ENCODE measurements at places on chromosomes 2 and 18.

GRCh38 chr2:205682971-205683501 is 735 bp downstream of the NRP2 start:
- DNase-seq: no peak

- DNase-seq: no peak
These were observed 138.9 kb upstream of the ASB18 start for GRCh38 chr2:236403125-236403524.

DNA sequence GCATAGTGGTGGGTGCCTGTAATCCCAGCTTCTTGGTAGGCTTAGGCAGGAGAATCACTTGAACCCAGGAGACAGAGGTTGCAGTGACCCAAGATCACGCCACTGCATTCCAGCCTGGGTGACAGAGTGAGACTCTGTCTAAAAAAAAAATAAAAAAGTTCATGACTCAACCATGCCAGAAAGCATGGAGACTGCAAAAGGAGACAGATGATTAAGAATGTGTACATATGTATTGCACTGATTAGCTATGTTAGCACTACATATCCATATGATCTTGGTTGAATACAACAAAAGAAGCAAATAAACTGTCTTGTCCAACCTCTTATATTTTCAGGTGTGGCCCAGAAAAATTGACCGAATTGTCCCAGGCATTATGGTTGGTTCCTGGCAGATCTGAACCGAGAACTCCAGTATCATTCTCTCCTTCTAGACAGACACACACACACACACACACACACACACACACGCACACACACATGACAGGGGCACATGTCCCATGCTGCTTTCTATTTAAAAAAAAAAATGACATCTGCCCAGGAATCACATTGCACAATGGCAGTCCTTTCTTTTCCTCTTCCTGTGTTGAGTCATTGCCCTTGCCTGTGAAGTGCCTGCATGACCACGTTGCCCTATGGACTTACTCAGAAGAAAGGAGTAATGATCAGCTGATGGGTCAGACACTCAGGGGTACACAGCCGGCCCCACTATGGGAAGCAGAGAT is 65.6 kb downstream of the MYCN start:
- DNase-seq: peak; percentile 21

- DNase-seq: no peak
These were observed 34.3 kb downstream of the FMNL2 start for GRCh38 chr2:152369176-152369860.

GRCh38 chr2:222959358-222959757 is 92.6 kb upstream of the KCNE4 start:
- DNase-seq: no peak

DNA sequence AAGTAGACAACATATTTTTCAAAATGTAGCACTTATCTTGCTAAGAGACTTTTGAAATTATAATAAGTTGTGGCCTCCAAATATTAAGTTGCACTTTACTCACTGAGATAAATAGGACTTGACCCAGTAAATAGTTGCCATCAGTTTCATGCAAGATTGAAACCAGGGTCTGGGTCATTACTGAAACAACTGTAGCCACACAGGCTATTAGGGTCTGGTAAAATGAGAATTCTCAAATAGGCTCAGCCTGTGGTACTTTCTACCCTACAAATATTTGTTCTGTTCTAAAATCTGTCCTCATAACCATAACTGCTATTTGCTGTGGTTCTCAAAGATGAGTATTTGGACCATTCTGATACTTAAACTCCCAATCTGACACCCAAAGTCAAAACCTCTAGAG is 115.4 kb upstream of the STK17B start:
- no peak for DNase-seq

GRCh38 chr2:12412898-12413305 is 303.8 kb upstream of the TRIB2 start:
- DNase-seq: peak; percentile 82

- DNase-seq: no peak
These were observed 48.5 kb downstream of the TPO start for GRCh38 chr2:1461507-1462390.

GRCh38 chr2:172931256-172931894 is 144.3 kb upstream of the MAP3K20 start:
- DNase-seq: no peak

DNA sequence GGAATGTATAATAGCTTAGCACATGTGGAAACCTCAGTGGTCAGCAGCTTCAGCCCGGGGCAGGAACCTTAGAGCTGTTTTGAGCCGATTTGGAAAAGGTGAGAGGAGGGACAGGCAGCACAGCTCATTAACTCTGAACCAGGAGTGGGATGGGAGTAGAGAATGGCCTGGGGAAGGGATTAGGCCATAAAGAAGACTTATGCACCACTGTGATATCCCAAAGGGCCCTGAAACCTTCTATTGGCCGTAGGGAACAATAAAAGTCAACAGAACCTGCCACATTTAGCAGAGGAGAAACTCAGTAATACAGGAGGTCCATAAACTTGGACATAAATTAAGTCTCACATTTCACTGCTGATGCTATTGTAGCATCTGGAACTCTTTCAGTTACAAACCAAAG is 124.2 kb upstream of the REV1 start:
- DNase-seq: no peak

GRCh38 chr2:195756218-195756942 is 99.4 kb downstream of the SLC39A10 start:
- DNase-seq: no peak

GRCh38 chr2:235500110-235500760 is 6.4 kb downstream of the AGAP1 start:
- DNase-seq: no peak

- no peak for DNase-seq
These were observed 472.3 kb downstream of the TNS1 start for GRCh38 chr2:217530392-217531090.

DNA sequence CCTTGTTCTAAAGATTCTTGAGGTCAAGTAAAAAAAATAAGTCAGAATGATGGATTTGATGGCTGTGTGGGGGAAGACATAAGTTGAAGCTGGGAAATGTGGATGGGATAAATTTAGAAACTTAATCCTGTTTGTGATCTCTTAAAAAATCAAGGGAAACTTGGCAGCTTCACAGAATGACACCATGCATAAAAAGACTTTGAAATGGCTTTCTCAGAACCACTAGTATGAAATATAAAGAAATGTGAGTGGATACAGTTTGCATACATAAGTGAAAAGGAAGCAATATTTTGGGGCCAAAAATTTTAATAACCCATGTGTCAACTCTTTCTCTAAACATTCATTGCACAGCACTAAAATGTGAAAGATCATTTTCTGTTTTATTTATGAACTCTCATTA is 21.7 kb downstream of the CDH19 start:
- no peak for DNase-seq

DNA sequence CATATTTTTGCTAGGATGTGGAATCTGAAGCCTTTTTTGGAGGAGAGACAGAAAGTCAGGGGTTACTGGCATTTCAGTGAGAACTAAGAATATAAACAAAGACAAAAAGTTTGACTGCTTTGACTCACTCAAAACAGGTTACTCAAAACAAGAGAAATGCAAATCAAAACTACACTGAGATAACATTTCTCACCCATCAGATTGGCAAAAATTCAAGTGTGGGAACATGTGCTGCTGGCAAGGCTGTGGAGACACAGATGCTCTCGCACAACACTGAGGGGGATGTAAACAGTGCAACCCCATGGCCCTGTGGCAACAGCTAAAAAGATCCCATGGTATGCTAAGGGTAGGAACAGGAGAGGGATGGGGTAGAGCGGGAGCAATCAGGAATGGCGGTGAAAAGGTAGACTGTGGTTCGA is 86.6 kb downstream of the DTNB start:
- no peak for DNase-seq

- DNase-seq: no peak
These were observed 161.1 kb downstream of the CCBE1 start for GRCh38 chr18:59536166-59536565.

DNA sequence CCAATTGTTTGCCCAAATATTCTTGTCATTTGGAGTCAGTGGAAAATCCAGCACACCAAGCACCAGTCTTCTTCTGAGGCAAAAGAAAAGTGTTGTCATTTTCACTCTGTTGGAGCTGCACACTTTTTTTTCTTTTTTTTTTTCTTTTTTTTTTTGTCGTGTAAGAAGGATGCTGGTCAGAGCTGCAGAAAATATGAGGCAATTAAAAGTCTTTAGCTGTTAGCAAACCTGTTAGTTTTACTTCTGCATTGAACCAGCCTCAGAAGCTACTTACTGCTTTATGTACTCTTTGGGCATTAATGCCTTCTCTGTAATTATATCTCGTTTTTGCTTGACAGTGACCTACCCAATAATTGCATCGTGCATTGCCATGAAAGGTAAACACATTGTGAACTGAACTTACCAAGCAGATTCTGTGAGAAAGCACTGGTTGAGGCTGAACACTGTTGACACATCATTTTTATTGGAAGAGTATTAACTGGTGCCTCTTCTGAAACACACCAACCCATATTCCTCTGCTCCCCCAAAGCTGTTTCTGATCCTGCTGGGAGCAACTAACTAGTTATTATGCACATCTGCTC is 165.4 kb downstream of the CAPN13 start:
- no peak for DNase-seq

DNA sequence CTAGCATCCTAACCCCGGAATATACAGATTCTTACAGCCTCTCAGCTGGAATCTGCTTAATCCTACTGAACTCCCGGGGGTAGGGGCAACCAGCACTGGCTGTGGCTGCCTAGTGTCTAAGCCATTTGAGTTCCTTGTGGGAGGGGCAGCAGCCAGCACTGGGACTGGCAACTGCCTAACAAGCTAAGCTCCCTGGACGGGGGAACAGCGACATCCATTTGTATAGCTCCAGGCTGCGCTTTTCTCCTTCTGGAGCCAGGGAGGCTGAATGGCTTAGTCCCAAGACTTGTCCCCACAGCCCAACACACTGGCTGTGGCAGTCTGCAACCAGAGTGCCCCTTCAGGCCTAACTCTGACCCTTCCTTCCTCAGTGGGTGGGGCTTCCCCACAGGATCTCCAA is 787.2 kb downstream of the METTL4 start:
- DNase-seq: no peak

DNA sequence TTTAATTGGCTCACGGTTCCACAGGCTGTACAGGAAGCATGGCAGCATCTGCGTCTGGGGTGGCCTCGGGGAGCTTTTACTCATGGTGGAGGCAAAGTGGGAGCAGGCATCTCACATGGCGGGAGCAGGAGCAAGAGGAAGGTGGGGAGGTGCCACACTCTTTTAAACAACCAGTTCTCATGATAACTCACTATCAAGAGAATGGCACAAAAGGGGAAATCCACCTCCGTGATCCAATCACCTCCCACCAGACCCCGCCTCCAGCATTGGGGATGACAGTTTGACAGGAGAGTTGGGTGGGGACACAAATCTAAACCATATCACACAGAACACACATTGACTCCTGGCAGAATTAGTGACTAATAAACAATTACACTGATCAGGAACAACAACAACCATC is 68.6 kb upstream of the ACKR3 start:
- no peak for DNase-seq

DNA sequence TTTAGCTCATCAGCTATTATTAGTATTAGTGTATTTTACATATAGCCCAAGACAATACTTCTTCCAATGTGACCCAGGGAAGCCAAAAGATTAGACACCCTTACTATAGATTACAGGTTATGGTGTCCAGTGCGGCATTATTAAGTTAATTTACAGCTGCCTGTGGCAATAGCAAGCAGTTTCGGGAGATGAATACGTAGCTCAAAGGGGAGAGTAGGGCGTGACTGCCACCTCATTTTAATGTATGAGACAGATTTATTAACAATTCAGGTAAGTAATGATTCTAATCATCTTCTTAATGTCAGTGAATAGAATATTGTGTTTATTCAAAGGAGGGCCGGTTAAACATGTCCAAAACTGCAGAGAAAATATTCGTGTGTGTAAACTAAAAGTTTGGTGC is 6.8 kb upstream of the DSG3 start:
- no peak for DNase-seq

GRCh38 chr18:31998880-31999412 is 19.7 kb upstream of the RNF125 start:
- DNase-seq: no peak

- no peak for DNase-seq
These were observed 11.5 kb downstream of the SPEG start for GRCh38 chr2:219446101-219446504.

- DNase-seq: peak; percentile 77
These were observed 5.0 kb upstream of the DGKD start for GRCh38 chr2:233349005-233349998.

DNA sequence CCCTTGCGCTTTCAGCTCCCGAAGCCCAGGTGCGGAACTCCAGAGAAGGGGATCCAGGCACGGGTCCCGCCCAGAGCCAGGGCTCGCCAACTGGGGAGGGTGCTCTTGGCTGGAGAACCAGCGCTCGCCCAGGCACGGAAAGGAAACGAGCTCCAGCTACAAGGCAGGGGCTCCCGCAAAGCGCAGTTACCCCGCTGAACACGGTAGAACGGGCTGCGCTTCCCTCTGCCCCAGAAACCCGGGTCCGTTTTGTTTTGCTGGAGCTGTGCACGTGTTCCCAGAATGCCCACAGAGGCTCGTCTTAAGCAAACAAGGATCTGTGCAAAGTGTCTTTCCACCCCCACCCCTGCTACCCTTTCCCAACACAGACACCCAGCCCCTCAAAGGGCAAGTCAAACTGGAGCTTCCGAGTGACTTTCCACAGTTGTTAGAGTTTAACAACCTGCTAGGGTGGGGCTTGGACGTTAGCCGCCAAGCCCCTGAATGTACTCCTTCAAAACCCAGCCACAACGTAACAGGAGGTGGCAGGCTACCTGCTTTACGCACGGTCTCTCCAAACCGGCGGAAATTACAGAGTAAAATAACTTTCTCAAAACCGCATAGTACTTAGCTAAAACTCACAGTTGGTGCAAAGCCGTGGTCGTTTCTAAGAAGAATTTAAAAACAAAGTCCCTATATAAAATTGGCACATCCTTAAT is 775 bp downstream of the RNF125 start:
- DNase-seq: peak; percentile 31

- no peak for DNase-seq
These were observed 13.9 kb downstream of the MAL start for GRCh38 chr2:95039363-95039762.

DNA sequence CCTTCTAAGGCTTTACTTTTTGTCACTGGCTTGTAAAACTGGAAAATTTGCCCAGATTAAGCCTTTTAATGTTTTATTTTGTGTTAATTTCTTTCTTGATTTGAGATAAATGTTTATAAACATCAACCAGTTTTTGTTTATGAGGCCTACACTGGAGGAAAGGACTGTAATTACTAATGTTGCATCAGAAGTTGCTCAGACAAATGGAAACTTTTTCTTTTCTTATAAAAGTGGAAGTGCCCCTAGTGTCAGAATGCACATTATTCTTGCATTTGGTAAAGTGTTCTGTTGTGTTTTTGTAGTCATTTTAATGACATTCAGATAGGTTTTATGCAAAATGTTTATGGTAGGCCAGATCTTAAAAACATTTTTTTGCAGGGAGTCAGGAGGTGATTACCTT is 25.3 kb downstream of the LCLAT1 start:
- no peak for DNase-seq

- no peak for DNase-seq
These were observed 102.5 kb downstream of the SP3 start for GRCh38 chr2:173862612-173863217.

- DNase-seq: no peak
These were observed 166.3 kb downstream of the HDAC4 start for GRCh38 chr2:239234191-239235175.
